ENCODE measurements at places on chromosomes 4 and X.

DNA sequence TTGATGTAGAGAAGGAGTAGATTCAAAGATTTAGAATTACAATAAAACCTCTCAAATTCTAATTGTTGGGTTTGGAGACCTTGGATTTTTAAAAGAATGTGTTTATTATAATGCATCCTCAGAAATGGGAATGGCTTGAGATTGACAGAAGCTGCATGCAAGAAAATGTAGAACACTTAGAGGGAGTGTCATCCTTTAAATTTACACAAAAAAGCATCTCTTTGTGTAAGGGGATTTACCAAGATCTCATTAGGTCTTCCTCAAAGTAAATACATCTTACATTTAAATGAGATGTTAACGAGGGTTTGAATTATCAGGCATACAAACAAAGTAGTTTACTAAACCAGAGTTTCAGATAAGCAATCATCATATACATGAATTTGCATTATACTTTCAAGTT, 615.0 kb downstream of the FAM133A start:
- DNase-seq: no peak

- no peak for DNase-seq
These were observed 67.6 kb upstream of the SLC7A3 start for GRCh38 chrX:70998411-70999027.

DNA sequence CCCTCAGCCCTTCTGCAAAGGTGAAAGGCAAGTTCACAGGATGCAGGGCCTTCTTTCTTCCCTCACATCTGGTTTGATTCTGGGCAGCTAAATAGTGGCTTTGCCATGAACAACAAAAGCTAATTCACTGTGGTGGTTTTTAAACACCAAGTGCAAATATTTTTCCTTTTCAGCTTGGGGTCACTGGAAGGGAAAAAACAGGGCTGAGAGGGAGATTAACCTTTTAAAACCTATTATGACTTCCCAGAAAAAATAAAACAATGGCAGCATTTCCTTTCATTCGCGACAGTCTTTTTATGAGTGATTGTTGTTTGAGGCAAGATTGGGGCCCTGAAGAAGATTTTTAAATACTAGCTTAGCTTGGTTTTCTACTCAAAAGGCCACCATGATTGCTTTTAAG, 103.7 kb upstream of the SCML1 start:
- no peak for DNase-seq

DNA sequence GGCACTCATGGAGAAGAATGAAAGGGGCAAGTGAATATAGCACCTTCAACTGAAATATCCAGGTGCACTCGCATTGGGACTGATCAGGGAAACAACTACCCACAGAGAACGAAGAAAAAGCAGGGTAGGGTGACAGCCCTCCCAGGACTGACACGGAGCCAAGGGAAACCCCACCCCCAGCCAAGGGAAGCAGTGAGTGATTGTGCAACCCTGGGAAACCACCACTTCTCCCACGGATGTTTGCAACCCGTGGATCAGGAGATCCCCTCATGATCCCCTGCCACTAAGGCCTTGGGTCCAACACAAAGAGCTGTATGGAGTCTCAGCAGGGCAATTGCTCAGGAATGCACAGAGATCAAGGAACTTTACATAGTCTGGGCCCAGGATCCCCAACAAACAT, 158.5 kb upstream of the HCCS start:
- no peak for DNase-seq

- peak; percentile 43 for DNase-seq
These were observed 42.1 kb downstream of the HMX1 start for GRCh38 chr4:8829584-8829983.

- no peak for DNase-seq
These were observed 3.5 kb upstream of the IQSEC2 start for GRCh38 chrX:53284684-53285447.

DNA sequence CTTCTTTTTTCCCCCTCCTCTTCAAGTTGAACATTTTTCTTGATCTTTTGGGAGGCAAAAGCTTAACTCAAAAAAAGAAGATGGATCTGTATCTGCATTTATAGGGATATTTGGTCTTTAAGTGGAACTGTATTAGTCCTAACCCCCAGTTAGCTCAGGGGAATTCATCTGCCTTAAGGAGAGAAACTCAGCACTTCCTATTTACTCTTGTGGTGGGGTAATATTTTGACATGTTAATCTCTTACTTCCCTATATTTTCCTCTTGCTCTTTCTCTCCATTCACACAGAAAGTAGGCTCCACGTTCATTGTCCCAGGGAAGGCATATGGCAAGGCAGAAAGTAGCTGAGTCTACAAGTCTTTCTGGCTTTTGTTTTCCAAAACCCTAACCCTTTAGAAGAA, 5.3 kb downstream of the LRRC66 start:
- no peak for DNase-seq

GRCh38 chr4:112141366-112142138, 3.7 kb upstream of the FAM241A start:
- no peak for DNase-seq

GRCh38 chrX:43745938-43746721, 90.0 kb downstream of the MAOA start:
- DNase-seq: no peak

GRCh38 chrX:55008571-55009358, 8.6 kb downstream of the APEX2 start:
- DNase-seq: no peak

- no peak for DNase-seq
These were observed 1659.8 kb upstream of the ADGRL3 start for GRCh38 chr4:59540311-59540710.

GRCh38 chr4:143762511-143762910, 62.0 kb upstream of the FREM3 start:
- DNase-seq: no peak

- no peak for DNase-seq
These were observed 65.8 kb downstream of the SUPT20HL2 start for GRCh38 chrX:24248042-24248441.

DNA sequence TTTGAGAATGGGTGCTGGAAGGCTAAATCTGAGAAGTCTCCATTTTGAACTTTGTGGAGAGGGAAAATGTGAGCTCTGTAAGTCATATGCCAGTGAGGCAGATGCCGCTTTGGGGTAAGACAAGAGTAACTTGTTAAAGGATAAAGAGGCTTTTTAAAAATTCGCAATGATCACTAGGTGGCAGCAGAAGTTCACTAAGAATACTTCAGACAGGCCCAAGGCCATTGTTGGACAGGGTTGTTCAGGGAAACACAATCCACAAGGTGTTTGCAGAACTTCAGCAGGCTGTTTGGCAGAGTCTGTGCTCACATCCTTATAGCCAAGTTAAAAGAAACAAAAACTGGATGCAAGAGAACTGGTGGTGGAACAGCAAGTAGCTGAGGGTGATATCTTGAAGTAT, 13.7 kb upstream of the PIGA start:
- no peak for DNase-seq
